GM23248 (cell line): ENCODE measurements at places on chromosomes 6 and 20. TPM values are rescaled to one million over a fixed set of nuclear protein-coding genes. Genes with fewer than 3 reads are reported as not detected.

The AIF1 gene
- not detected in 2 replicates for total RNA-seq

The FNDC11 gene
- total RNA-seq: 0.65 TPM in 1 of 2 replicates, not detected in the other

DNA sequence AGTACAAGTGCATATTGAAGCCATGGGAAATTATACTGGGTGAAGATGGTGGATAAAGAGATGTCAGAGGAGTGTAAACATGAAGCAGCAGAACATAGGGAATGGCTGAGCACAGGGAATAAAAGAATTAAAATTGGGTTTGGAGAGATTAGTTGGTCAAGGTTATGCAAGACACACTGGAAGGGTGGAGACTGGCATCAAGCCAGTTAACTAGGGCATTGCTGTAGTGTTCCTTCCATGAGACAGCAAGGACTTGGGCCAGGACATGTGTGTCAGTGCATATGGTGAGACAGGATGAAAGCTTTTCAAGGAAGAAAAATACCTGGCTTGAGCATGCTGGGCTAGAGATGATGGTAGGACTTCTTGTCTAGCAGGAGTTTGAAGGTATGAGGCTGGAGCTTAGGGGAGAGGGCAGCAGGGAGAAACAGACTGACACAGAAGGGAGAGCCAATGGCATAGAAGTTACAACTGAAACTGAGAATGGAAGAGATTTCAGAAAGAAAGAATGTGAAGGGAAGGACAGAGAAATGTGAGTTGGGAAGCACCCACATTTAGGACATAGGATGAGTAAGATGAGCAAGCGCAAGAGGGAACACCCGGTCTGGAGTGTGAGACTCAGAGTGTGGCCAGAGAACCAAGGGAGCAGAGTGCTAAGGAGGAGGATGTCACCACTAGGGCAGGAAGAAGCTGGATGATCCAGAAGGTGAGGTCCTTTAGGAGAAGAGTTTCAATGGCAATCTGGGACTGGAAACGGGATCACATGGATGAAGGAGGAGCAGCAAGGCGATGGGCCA is 14.5 kb upstream of the TMEM170B start:
- DNase-seq: peak; percentile 30

GRCh38 chr20:35907017-35907701 is 47.1 kb downstream of the SCAND1 start:
- DNase-seq: no peak

The TINAG gene
- not detected in 2 replicates for total RNA-seq
